M059J (cell line): ENCODE measurements at places on chromosomes 11 and 22. TPM values are rescaled to one million over a fixed set of nuclear protein-coding genes. Genes with fewer than 3 reads are reported as not detected.

DNA sequence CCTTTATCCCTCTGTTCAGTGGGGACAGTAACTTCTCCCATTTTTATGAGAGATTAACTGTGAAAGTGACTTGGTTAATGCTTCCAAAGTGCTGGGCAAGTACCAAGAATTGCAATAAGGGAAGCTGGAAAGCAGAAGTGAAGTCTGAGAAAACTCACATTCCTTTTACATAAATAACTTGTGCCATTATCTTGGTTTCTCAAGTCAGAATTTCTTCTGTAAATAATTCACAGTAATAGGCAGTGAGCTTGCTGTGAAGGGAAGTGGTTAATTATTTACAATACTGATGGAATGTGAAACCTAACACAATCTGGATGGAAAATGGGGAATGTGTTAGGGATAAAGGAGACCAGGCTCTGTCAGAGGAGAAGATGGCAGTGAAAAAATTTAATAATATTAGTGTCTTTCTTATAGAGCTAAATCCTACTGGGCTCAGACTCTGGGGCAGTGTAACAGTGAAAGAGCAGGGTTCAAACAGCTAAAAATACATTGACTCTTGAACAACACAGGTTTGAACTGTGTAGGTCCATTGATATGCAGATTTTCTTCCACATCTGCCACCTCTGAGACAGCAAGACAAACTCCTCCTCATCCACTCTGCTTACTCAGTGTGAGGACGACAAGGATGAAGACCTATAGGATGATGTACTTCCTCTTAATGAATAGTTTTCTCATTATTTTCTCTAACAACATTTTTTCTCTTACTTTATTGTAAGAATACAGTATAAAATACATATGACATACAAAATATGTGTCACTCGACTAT is 251.5 kb upstream of the ISX start:
- peak; percentile 59 for DNase-seq

- peak; percentile 77 for DNase-seq
These were observed 76.8 kb upstream of the BIRC3 start for GRCh38 chr11:102240502-102240901.

DNA sequence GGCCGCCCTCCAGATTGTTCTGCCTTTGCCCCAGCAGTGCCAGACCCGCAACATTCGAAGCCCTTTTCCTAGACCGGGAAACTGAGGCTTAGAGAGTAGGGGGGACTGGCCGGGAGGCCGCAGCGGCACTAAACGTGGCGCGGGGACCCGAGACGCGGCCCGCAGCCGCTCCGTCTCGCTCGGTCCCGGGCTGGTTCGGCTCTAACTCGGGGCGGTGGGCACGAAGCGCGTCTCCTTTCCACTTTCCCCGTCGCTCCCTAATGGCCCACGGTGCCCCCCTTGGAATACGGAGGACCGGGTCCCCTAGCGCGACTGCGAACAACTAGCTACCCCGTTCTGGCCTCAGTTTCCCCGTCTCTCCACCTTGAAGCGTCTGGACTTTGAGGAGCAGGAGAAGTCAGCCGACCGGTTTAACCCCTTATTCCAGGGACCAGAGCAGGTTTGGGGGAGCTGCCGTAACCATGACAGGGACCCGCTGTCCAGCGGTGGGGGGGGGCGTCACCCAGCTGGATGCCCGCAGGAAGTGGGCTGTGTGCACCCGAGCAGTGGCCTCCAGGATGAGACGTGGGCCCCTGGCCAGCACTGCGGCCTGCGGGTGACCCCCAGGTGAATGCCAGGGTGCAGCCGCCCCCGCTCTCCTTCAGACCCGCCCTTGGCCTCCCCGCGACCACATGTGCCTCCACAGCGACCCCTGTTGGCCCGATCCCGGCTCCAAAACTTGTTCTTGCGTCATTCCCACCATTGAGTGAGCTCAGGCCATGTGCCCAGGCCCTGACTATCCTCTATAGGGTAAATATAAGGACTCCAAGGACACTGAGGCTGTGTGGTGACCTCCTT is 1.1 kb downstream of the CDC42EP1 start:
- peak; percentile 82 for DNase-seq

DNA sequence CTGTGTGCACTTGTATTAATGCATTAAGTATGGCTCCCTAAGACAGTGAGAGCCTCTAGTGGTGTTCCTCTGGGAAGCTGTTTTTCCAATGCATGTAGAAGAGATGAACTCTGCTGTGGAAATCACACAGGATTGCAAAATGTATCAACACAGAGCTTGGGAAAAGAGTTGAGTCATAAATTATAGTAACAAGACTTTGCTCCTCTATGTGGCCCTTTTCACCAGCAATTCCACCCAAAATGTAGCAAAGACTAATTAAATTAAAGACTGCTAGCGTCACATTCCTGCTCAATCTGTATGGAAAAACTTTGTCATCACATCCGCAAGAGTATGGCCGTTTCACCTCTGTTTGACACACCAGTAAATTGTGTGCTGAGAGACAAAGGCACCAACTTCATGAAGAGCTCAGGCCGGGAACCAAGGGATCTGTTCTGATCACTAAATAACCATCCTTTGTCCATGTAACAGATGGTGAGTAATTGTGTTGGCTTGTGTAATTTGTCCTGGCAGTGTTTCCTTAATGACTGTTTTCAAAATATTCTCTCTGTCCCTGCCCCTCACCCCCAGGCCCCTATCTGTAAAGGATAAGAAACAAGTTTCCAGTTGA is 209.2 kb upstream of the SORL1-AS1 start:
- peak; percentile 86 for DNase-seq

DNA sequence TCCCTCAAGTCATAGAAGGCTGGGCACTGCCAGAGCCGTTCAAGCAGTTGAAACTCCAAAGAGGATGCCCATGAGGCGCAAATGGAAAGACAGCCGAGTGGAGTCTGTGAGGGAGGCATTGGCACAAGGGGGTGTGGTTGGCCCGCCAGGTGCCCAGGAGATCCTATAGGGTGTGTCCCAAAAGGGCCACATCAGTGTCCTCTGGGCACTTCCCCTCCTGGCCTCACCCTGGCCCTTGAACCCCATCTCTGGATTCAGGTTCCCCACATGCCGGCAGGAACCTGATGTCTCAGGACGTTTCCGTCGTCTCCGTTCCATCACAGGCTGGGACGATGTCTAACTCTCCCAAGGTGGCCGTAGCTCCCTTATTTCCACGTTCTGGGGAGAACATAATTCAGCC is 54.3 kb downstream of the SBF1 start:
- no peak for DNase-seq

- no peak for DNase-seq
These were observed 8.1 kb downstream of the CSF2RB start for GRCh38 chr22:36921309-36922104.

GRCh38 chr11:86418917-86419316 is 44.2 kb downstream of the CCDC81 start:
- DNase-seq = peak; percentile 37

DNA sequence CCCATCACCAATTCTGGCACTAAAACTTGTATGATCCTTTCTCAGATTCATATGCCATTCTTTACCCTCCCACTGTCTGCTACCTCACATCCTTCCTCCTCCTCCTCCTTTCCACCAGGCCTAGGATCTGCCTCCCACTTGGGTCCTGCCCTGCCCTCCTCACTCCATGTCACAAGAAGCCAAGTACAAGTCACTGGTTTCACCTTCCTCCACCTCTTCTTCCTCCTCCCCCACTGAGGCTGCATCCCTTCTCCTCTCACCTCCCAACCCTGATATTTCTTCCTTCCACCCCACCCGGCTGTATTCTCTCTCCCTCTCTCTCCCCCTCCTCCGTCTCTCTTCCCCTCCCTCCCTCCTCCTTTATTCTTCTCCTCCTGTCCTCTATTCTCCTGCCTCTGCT is 46.6 kb downstream of the LARGE1 start:
- no peak for DNase-seq

GRCh38 chr11:1224111-1224490 is 1.2 kb downstream of the MUC5B start:
- DNase-seq = no peak

DNA sequence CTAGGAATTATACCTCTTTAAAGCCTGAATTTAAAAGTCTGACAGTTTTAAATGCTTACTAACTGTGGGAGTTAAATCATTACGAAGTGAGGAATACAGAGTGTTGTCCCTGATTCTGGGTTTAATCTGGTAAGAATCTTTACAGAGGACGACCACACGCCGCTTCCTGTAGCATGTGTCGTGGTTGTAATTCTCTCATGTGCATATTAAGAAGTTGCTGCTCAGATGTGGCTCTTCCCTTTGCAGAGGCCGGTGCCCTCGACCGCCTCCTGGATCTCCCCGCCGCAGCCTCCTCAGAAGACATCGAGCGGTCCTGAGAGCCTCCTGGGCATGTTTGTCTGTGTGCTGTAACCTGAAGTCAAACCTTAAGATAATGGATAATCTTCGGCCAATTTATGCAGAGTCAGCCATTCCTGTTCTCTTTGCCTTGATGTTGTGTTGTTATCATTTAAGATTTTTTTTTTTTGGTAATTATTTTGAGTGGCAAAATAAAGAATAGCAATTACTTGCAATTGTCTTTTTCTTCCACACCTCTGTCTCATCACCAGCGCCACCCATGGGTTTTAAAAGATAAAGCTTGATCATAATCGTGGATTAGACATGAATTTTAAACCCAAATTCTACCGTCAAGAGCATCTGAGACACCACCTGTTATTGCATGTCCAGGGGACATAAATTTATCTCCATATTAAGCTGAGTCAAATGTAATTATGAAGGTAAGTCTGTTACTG is 6.5 kb downstream of the GAL start:
- DNase-seq = no peak

DNA sequence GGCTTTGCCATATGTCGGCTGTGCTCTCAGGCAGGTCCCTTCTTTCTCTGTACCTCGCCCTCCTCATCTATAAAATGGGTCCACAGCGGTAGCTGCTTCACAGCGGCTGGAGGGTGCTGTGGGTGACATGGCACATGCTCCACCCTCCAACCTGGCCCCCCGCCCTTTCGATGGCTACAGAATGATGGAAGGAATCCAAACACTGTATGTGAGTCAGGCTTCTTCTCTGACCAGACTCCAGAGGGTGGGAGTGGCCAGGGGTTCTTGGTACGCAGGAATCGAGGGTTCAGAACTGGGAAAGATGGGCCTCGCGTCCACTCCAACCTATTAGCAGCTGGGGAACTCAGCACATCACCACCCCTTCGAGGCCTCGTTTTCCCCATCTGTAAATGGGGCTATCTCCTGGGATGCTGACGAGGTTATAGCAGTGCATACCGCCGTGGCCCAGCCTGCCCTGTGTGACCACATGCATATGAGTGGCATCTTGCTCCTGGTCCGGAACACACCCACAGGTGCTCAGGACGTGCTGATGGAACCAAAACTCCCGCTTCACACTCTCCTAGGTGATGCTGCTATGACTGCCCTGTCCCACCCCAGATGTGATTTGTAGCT is 26.4 kb downstream of the MN1 start:
- DNase-seq = no peak

- DNase-seq = no peak
These were observed 924.7 kb downstream of the OPCML start for GRCh38 chr11:132607575-132607974.

DNA sequence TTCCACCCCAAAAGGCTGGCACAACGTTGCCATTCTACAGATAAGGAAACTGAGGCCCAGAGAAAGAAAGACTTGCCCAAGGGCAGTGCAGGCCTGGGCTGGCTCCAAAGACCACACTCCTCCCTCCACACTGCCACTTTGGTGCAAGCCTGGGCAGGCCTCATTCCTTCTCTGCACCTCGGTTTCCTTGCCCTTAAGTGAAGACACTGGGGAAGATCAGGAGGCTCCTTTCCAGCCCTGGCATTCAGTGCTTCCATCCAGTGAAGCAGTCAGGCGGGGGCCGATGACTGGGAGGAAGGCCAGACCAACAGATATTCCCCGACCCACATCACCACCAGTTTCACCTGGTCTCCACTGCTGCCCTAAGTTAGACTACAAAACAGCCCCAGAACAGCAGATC is 18.3 kb upstream of the TCF20 start:
- no peak for DNase-seq

DNA sequence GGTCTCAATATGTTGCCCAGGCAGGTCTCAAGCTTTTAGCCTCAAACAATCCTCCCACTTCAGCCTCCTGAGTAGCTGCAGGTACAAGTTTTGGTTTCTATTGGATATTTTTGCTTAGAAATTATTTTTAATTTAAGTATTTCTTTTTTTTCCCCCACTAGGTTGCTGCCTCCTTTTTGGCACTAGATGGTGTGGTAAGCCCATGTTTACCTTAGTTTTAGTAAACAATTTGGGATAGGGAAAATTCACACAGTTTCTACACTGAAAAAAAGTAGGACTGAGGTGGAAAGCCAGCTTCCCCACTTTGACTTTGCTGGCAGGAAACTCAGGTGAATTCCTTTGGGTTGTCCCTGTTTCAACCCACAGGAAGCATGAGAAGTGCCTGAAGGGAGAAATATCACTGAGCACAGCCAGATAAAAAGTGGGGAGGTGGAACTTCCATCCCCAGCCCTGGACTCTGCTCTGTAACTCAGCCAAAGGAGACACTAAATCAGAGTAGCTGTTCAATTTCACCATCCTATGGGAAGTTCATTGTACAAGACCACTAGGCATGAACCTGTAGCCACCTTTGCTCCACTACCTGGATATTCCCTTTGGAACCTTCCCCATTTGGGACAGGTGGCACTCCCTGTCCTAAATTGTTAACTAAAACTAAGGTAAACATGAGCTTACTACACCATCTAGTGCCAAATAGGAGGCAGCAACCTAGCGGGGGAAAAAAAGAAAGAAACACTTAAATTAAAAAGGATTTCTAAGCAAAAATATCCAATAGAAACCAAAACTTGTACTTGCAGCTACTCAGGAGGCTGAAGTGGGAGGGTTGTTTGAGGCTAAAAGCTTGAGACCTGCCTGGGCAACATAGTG is 154.4 kb upstream of the FAT3 start:
- peak; percentile 34 for DNase-seq

DNA sequence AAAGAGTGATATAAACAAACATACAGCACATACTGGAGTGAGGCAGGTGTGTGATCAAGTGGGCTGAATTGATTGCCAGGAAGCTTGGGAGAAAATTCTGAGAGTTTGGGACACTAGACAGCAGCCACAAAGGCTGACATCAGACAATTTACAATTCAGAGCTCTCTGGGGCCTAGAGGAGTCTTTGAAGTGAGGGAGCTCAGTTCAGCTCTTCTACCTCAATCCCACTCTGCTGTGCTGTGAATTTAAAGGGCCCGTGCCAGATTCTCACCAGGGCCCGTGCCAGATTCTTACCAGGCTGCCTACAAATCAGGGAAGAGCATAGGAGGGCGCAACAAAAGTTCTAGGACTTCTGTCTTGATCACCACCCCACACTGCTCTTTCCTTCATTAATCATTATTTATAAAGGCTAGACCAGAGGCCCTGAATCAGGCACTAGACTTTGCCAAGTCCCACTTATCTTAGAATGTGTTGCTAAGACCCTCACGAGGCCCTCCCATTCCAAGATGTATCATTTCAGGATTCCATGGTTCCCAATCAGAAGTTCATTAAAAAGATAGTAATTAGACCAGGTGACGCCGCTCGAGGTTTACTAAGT is 112.4 kb downstream of the KIRREL3 start:
- DNase-seq = no peak

Gene ZC3H7B
- total RNA-seq = 19.2 and 36.5 TPM in 2 replicates

Gene SCGB1A1
- not detected in 2 replicates for total RNA-seq

Gene TMA7B
- total RNA-seq = not detected in 2 replicates

Gene PANX1
- total RNA-seq = 47.8 and 49.8 TPM in 2 replicates

Gene GAL
- not detected in 2 replicates for total RNA-seq

Gene BEST1
- total RNA-seq = 0.05 and 0.96 TPM in 2 replicates
